ENCODE measurements at places on chromosomes 13 and 19. TPM values are rescaled to one million over a fixed set of nuclear protein-coding genes. Genes with fewer than 3 reads are reported as not detected.

DNA sequence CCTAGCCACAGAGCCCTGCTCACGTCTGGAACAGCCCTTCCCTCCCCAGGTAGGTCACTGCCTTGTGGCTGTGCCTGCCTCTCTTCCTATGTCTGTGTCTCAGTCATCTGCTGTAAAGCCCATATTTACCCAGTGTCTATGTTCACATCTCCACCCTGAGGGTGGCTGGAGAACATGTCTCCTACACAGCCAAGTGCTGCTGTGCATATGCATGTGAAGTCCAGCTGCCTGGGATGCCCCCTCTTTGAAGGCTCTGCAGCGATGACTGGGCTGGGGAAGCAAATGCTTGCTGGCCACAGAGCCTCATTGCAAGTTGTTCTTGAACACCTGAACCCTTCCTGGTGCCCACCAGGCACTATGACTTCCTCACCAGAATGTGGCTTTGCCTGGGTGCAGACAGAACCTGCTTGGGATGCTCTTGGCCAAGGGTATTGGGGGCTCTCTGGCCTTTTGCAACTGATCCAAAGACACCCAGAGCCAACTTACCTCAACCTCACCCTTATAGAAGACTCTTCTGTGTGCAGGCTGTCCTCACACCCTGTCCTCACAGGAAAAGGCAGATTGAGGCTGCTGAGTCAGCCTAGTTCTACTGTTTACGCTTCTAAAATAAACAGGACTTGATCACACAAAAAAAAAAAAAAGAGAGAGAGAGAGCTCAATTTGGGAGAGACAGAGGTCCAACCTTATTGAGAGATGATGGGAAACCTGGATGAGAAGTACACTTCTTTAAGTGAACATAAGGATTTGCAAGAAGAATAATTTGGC lies 26.5 kb downstream of the MRPL57 start:
- no peak overlapping the region for H3K4me3 ChIP-seq
- H3K36me3 ChIP-seq: no peaks in the 10 kb centered on the region
- H3K27me3 ChIP-seq: no peaks in the 10 kb centered on the region
- no peak for DNase-seq

GRCh38 chr19:17060802-17061201 lies 14.4 kb downstream of the HAUS8 start:
- H3K27me3 ChIP-seq: no peaks in the 10 kb centered on the region
- H3K27ac ChIP-seq: no peak overlapping the region
- no peaks in the 10 kb centered on the region for H3K36me3 ChIP-seq
- no peak for DNase-seq

DNA sequence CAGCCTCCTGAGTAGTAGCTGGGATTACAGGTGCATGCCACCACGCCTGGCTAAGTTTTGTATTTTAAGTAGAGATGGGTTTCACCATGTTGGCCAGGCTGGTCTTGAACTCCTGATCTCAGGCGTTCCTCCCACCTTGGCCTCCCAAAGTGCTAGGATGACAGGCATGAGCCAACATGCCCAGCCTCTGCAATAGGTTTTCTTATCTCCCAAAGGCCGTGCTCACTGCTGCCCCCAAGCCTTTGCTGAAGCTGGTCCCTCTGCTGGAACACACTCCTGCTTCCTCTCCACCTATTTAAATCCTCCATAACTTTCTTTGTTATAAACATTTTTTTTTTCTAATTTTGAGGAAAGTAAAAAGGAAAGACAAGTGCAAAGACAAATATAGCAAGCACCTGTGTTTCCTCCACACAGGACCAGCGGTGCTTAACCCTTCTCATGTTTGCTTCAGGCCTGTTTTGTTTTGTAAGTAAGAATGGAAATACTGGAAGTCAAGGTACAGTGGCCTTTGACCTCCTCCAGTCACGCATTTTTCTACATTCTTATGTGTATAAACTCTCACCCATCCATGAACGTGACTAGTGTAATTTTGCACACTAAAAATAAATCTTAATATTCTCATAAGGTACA lies 14.5 kb upstream of the TNFAIP8L1 start:
- DNase-seq: no peak
- no peaks in the 10 kb centered on the region for H3K27me3 ChIP-seq
- no peak overlapping the region for H3K27ac ChIP-seq
- no peaks in the 10 kb centered on the region for H3K4me1 ChIP-seq

DNA sequence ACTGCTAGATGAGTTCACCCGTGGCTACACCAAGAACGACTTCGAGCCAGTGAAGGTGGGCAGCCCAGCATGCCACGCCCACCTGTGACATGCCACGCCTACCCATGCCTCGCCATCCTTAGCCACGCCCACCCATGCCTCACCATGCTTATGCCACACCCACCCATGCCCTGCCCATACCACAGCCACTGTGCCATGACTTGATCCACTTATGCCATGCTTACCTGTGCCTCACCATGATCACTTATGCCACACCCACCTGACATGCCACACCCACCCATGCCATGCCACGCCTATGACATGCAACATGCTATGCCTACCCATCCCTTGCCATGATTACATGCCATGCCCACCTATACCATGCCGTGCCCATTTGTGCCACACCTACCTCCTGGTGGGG lies 12.9 kb upstream of the USE1 start:
- H3K4me3 ChIP-seq: no peak overlapping the region
- no peaks in the 10 kb centered on the region for H3K4me1 ChIP-seq
- H3K36me3 ChIP-seq: peaks cover 82% of the 10 kb centered on the region
- no peak overlapping the region for H3K27ac ChIP-seq
- peak; percentile 26 for DNase-seq

The ZNF565 gene
- 7.5 TPM for total RNA-seq
